ENCODE measurements at places on chromosomes 4 and X.

GRCh38 chr4:162201673-162202072 is 37.9 kb upstream of the FSTL5 start:
- no peak for DNase-seq

DNA sequence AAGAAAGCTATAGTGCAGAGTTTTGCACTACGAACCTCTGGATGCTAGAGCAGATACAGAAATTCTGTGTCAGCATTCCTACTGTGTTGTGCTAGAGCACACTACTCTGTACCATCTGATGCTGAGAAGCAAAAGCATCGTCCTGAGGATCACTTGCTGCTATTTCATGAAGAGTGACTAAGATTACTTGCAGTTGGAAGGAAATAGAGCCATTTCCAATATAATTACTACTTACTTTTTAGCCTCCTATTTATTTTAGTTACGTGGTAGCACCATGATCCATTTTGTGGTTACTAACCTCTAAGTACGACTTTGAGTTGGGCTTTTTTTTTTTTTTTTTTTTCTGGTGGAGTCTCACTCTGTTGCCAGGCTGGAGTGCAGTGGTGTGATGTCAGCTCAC is 226.7 kb downstream of the PALLD start:
- DNase-seq: no peak

DNA sequence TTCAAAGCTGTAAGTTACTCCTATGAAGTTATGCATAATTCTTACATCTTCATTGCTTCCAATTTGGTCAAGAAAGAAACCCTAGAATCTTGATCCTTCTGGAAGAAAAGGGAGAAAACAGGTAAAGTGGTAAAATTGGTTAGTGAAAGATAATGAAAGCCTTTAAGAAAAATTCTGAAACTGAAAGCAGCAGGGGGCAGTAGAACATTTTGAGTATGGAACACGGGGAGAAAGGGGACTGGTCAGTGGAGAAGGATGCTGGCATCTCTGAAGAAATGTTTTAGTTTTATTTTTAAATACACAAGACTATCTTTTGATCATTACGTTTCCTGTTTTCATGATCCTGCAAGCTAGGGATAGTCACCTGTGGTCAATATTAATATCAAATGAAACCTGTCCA is 54.3 kb downstream of the SLIT2 start:
- DNase-seq: no peak

DNA sequence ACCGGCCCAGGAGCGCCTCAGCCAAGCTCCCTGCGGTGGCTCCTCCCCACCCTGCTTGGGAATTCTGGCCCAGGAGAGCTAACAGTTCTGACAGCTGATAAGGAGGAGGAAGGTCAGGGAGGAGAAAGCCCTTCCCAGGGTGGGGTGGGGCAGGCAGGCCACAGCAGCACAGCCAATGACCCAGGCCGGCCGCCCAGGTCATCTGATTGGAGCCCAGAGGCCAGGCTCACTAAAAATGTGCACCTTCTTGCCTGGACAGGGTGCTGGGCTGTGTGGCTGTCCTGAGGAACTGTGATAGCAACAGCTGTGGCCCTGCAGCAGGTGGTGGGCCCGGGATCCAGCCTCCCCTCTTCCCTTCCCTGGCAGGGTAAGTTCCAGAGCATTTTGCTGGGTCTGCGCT is 17.2 kb upstream of the SH3TC1 start:
- DNase-seq: no peak

DNA sequence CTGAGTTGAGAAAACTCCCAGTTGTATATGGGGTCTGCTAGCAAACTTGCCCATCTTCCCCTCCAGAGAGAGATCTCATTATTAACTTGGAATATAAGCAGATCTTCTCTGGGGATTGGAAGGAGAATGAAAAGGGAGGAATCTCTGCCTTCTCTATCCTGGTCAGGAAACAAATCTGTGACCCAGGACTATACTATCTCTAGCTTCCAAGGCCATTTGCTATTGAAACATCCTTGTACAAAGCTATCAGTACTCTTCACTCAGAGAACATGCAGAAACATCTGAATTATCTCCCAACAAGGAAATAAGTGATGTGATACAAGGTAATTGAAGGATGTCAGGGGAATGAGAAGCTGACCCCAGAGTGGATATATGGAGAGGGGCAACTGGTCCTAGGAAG is 183.8 kb downstream of the FRMPD4 start:
- no peak for DNase-seq

DNA sequence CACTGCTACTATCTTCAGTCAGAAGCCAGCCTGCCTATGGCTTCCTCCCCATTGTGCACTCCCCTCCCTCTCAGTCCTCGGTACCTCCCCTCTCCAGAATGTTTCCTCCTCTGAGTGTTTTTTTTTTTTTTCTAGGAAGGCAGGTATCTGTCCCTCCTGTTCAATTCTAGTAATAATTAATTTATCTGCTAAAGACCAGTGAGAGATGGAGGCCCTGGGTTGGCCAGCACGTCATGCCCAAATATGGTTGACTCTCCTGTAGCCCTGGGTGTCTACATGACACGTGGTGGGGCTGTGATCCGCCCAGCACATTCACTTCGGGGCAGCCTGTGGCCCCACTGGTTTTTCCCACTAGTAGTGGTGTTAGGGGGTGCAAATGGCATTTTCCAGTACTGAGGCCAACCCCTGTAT is 1.8 kb downstream of the FLNA start:
- DNase-seq: no peak

GRCh38 chr4:111842336-111842735 is 302.9 kb upstream of the FAM241A start:
- no peak for DNase-seq

GRCh38 chrX:25059273-25059672 is 43.5 kb upstream of the ARX start:
- DNase-seq: no peak

DNA sequence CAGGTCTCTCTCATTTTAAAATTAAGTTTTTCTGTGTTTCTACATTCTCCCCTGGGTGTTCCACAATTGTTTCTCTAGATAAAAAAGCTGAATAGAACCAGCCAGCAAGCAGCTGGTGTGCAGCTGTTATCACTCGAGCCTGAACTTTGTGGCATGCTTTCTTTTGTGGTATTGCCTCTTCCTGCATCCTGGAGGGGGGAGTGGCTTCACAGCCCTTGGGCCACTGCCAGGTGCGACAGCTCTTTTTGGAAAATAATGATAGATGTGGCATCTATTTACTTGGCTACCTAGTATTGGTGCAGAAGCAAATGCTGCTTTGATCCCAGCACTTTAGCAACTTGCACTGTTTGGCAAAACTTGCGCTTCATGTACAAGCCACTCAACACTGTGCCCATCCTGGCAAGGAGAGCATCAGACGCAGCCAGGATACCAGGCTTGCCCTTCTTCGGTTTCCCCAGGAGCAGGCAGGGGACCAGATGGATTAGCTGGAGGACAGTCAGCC is 69.4 kb downstream of the HMGB2 start:
- no peak for DNase-seq

DNA sequence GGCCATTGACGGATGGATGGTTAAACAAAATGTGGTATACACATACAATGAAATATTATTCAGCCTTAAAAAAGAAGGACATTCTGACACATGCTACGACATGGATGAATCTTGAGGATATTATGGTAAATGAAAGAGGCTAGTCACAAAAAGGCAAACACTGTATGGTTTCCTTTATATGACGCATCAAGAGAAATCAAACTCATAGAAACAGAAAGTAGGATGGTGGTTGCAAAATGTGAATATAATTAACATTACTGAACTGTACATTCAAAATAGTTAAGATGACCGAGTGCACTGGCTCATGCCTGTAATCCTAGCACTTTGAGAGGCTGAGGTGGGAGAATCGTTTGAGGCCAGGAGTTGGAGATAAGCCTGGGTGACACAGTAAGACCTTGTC is 9.5 kb upstream of the CASK start:
- no peak for DNase-seq

DNA sequence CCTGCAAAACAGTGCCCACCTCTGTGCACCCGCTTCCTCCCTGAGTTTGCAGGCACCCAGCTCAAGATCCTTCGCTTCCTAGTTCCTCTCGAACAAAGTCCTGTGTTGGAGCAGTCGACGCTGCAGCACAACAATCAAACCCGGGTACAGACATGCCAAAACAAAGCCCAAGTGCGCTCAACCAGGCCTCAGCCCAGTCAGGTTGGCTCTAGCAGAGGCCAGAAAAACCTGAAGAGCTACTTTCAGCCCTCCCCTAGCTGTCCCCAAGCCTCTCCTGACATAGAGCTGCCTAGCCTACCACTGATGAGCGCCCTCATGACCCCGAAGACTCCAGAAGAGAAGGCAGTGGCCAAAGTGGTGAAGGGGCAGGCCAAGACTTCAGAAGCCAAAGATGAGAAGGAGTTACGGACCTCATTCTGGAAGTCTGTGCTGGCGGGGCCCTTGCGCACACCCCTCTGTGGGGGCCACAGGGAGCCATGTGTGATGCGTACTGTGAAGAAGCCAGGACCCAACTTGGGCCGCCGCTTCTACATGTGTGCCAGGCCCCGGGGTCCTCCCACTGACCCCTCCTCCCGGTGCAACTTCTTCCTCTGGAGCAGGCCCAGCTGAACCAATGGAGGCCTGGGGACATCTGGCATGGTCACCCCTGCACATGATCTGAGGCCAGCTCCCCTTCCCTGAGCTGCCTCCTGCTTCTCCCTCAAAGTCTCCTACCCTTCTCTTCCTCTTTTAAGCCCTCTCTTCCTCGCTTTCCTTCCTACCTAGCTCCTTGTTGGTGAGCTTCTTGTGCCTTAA is 6.9 kb downstream of the APEX2 start:
- no peak for DNase-seq

GRCh38 chr4:56723659-56724230 is 42.6 kb upstream of the HOPX start:
- no peak for DNase-seq

Measured in ascending aorta (tissue), 2 donors.